Left renal cortex interstitium (tissue), 4 donors: ENCODE measurements at places on chromosomes 3 and 15.

- DNase-seq: no peak
Observed at GRCh38 chr3:194382196-194382891, 12.8 kb upstream of the LRRC15 start.

GRCh38 chr15:53072077-53072476 lies 281.9 kb upstream of the ONECUT1 start:
- DNase-seq: peak; percentile 44

- no peak for DNase-seq
Observed at GRCh38 chr3:5480190-5480589, 292.7 kb downstream of the EDEM1 start.

- no peak for DNase-seq
Observed at GRCh38 chr3:126376444-126376843, 18.3 kb upstream of the CFAP100 start.

DNA sequence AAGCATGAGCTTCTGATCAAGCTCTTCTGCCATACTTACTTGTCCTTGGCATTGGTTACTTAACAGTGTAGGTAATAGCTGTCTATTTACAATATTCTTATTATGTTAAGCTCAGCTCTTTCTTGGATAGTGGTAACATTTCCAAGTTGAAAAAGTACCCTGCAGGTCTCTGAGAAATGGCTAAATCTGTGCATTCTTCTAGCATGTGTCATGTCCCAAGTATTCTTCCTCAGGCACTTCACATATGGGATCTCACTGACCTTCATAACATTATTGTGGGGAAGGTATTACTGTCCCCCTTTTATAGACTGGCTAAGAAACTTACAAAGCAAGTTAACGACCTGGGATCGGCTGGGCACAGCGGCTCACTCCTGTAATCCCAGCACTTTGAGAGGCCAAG lies 236.1 kb downstream of the RORA start:
- DNase-seq: no peak
